ENCODE measurements at places on chromosomes 11 and 22.

DNA sequence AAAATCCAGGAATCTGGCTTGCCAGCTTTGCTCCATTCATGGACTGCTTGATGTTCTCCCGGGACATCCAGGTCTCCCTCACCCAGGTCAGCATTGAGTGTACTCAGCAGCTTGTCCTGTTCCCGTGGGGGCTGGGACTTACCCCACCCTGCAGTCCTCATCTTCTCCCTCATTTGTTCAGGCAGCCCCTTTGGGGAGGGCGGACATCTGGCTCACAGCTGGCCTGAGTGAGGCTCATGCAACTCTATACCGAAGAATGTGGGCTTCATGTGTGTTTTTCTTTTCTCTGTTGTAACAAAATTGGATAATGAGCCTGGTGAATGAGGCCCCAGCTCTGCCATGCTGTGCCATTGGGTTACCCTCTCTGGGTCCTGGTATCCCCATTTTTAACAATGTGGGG is 227.7 kb upstream of the TENM4 start:
- DNase-seq, result no peak

GRCh38 chr11:67539550-67539949 is 16.3 kb upstream of the CABP2 start:
- DNase-seq, result no peak

DNA sequence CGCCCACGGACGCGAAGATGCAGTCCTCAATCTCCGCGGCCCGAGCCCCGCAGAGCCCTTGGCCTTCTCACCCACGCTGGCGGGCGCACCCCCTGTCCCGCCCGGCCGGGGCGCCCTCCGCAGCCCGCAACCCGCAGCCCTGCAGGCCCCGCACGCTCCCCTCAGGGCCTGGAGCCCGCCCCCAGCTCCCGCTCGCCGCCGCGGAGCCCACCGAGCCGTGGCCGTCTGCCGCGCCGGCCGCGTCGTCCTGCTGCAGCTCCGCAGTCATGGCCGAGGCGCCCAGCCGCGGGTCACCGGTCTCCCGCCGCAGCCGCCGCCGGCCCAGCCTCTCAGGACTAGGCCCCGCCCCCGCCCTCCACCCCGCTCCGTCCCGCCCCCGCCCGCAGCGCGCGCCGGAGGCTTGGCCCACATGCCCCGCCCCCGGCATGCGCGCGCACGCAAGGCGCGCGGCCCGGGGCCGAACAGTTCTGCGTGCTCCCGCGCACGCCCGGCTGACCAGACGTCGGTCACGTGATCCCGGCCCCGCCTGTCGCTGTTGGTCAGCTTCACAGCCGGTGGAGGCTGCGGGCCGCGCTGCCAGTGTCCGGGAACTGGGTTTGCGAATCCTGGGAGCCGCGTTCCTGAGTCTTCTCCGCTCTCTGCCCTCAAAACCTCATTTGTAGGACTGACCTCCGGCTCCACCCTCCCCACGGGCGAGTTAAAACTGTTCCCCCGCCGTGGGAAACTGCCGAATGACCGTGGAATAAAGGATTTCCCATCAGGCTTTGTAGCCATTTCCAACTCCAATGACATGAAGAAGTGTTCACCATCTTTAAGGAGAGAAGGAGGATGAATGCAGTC is at the start of gene USP28:
Gene USP28, minus strand, starts transcription at position 339 of the 840 bp plus-strand sequence. Its CDS starts 71 bp downstream, at position 268.
- DNase-seq, result peak; percentile 76

DNA sequence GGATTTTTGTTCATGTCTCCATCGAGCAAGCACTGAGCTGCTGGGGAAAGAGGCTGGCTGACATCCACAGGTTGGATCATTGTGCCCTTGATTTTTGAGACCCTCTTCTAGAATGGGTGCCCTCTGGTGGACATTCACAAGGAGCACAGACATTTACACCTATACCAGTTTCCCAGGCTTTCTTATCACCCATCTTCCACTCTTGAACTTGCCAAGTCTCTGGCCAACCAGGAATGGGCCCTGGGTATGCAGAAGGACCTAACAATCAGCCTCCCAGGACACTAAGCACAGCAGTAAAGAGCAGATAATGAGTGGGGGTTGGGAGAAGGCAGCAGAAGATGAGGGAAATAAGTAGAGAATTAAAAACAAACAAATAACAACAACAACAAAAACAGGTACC is 5.7 kb upstream of the INTS4 start:
- peak; percentile 46 for DNase-seq

GRCh38 chr22:37162221-37163095 is 12.7 kb upstream of the IL2RB start:
- DNase-seq, result peak; percentile 74

GRCh38 chr11:74849525-74850391 is 99.1 kb downstream of the XRRA1 start:
- no peak for DNase-seq

GRCh38 chr22:22026157-22026831 is 43.7 kb upstream of the TOP3B start:
- no peak for DNase-seq

- DNase-seq, result no peak
These were observed 130.4 kb upstream of the TEAD1 start for GRCh38 chr11:12543596-12544415.

GRCh38 chr11:133239575-133239974 is 292.7 kb downstream of the OPCML start:
- DNase-seq, result no peak

- DNase-seq, result peak; percentile 91
These were observed 13.1 kb downstream of the EEF1G start for GRCh38 chr11:62560566-62561103.

DNA sequence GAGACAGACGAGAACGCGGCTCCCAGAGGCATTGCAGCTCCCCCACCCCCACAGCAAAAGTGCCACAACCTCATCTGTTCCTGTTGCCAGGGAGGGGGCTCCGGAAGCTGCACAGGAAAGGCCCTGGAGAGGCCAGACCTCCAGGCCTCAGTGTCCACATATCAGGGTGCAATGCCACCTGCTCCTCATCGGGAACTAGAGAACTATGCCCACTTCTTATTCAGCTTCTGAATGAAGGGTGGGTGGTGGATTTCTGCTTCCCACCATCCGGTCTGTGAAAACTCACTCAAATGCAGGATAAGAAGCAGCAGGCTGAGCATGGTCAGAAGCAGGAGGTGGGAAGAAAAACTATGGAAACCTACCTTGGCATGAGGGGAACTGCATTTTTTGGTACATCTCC is 105.9 kb downstream of the MED15 start:
- DNase-seq, result no peak

- DNase-seq, result no peak
These were observed 8.5 kb downstream of the DENND6B start for GRCh38 chr22:50318356-50318697.

GRCh38 chr11:121591405-121592033 is 138.8 kb upstream of the SORL1-AS1 start:
- peak; percentile 83 for DNase-seq

DNA sequence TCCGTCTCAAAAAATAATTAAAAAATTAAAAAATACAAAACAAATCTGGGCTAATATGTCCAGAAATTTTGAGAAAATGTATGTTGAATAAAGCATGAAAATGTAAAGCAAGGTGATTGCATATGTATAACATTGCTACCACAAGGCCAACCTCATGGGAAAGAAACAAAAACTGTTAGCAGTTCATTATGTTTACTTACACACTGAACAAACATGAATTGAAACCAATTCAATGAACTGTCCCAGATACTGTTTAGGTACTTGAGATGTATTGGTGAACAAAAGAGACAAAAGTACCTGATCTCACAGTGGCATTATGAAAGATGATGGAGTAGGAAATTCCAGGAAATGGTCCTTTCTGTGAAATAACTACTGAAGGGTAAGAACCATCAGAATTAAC is 43.8 kb upstream of the IGLL5 start:
- no peak for DNase-seq

GRCh38 chr11:15629690-15630321 is 515.1 kb downstream of the INSC start:
- DNase-seq, result no peak

DNA sequence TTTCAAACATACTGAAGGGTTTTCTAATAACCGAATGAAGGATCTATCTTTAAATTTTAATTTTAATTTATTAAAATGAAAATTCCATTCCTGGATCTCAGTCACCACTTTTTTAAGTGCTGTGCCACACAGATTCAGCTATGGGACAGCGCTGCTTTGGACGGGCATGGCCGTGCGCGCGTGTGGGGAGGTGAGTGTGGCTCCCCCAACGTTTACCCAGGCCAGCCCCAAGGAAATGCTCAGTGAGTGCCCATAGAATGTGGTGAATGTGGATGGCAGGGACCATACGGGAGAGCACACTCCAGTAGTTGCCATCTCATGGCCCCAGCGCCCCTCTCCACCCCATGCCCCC is 88.0 kb upstream of the KCNQ1OT1 start:
- DNase-seq, result no peak

DNA sequence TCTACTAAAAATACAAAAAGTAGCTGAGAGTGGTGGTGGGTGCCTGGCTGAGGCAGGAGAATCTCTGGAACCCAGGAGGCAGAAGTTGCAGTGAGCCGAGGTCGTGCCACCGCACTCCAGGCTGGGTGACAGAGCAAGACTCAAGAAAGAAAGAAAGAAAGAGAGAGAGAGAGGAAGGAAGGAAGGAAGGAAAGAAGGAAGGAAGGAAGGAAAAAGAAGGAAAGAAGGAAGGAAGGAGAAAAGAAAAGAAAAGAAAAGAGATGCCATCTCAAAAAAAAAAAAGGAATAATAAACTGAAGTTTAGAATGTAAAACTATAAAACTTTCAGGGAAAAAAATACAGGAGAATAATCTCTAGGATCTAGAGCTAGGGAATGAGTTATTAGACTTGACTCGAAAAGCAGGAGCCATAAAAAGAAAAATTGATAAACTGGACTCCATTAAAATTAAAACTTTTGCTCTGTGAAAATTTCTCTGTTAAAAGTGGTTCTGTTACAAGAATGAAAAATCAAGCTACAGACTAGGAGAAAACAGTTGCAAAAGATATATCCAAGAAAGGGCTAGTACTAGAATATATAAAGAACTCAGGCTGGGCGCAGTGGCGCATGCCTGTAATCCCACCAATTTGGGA is 13.4 kb upstream of the SEPTIN5 start:
- no peak for DNase-seq

DNA sequence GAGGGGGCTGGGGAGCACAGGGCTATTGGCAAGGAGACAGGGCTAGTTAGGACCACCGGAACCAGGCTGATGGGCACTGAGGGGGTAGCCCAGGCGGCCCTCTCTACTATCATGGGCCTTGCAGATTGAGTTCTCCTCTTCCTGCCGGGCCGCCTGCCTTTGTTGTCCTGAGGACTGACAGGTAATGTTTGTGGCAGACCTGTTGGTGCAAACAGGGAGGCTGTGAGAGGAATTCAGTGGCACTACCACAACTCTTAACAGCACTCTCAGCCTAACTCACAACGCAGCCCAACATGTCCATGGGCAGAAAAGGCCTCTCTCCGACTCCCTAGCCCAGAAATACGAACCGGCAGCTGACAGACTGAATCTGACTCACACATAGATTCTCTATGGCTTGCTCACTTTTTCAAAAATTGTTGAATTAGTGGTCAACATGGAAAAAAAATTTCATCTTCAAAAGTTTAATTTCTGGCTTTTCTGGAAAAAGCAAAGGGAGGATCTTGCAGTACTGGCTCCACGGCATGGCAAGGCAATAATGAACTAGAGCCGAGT is 11.4 kb downstream of the KCNJ5 start:
- no peak for DNase-seq

- DNase-seq, result no peak
These were observed 38.2 kb upstream of the UBASH3B start for GRCh38 chr11:122617297-122617696.

GRCh38 chr11:95563173-95563572 is 226.4 kb downstream of the FAM76B start:
- no peak for DNase-seq

DNA sequence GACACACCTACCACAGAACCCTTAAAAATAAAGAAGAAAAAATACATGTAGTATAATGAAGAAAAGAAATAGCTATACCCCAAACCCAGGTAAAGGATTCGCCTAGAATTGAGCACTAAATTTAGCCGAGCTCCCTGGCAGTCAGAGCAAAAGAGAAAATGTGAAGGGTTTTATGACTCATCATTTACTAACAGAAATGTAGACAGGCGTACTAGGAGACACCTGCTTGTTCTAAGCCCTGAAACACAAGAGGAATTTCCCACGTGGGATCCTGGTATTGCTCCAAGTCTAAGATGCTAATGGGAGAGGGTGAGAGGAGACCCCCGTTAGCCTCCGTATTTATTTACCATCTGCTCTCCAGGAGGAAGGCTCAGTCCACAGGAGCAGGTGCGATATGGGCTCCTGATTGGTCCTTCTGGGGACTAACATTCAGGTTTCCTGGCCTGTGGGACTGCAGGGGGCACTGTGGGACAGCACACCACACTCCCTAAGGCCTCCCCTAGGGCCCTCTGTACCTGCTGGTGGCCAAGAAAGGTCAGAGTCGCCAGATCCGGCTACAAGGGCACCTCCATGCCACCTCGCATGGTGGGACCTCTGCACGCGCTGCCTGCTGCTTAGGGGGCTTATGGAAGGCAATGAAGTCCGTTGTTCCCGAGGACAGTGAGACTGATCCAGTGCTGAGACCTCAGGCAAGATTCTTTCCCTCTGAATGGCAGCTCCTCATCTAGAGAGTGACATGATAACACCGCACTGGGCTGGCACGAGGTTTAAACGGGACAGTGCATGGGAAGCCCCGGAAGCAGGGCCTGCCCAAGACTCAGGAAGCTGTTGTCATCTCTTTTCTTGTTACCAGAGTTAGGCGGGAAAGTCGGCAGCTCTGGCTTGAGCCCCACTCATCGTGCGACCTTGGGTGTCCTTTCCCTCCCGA is 25.8 kb downstream of the KCNC1 start:
- no peak for DNase-seq

GRCh38 chr11:12174477-12175143 is 64.2 kb downstream of the MICAL2 start:
- no peak for DNase-seq

- DNase-seq, result no peak
These were observed 38.5 kb downstream of the RIBC2 start for GRCh38 chr22:45451972-45452371.

DNA sequence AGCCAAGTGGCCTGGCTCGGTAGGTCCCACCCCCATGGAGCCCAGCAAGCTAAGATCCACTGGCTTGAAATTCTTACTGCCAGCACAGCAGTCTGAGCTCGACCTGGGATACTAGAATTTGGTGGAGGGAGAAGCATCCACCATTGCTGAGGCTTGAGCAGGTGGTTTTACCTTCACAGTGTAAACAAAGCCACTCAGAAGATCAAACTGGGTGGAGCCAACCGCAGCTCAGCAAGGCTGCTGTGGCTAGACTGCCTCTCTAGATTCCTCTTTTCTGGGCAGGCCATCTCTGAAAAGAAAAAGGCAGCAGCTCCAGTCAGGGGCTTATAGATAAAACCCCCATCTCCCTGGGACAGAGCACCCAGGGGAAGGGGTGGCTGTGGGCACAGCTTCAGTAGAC is 22.3 kb upstream of the OR5B21 start:
- no peak for DNase-seq
